ENCODE measurements at places on chromosomes 3 and 15. TPM values are rescaled to one million over a fixed set of nuclear protein-coding genes. Genes with fewer than 3 reads are reported as not detected.
A peak's percentile ranks its signal among the peaks of the same experiment; 100 is the strongest.

GRCh38 chr3:57598765-57599360 lies 1.7 kb upstream of the ARF4 start:
- H3K4me3 ChIP-seq, result no peak overlapping the region
- DNase-seq, result no peak
- H3K4me1 ChIP-seq, result peaks cover 28% of the 10 kb centered on the region
- H3K36me3 ChIP-seq, result no peaks in the 10 kb centered on the region
- H3K27ac ChIP-seq, result peak overlapping the region; percentile 99
- H3K27me3 ChIP-seq, result no peaks in the 10 kb centered on the region

GRCh38 chr3:17605032-17605431 lies 137.4 kb downstream of the TBC1D5 start:
- H3K36me3 ChIP-seq, result no peaks in the 10 kb centered on the region
- H3K4me3 ChIP-seq, result no peak overlapping the region
- no peaks in the 10 kb centered on the region for H3K27me3 ChIP-seq
- H3K27ac ChIP-seq, result no peak overlapping the region

SLC38A3 gene
- total RNA-seq, result not detected

- peaks cover 65% of the 10 kb centered on the region for H3K36me3 ChIP-seq
- no peak overlapping the region for H3K4me3 ChIP-seq
- H3K27ac ChIP-seq, result no peak overlapping the region
- H3K4me1 ChIP-seq, result peaks cover 7% of the 10 kb centered on the region
- no peaks in the 10 kb centered on the region for H3K27me3 ChIP-seq
- no peak for DNase-seq
Observed at GRCh38 chr3:152446495-152446894, 177.8 kb downstream of the MBNL1 start.

DNA sequence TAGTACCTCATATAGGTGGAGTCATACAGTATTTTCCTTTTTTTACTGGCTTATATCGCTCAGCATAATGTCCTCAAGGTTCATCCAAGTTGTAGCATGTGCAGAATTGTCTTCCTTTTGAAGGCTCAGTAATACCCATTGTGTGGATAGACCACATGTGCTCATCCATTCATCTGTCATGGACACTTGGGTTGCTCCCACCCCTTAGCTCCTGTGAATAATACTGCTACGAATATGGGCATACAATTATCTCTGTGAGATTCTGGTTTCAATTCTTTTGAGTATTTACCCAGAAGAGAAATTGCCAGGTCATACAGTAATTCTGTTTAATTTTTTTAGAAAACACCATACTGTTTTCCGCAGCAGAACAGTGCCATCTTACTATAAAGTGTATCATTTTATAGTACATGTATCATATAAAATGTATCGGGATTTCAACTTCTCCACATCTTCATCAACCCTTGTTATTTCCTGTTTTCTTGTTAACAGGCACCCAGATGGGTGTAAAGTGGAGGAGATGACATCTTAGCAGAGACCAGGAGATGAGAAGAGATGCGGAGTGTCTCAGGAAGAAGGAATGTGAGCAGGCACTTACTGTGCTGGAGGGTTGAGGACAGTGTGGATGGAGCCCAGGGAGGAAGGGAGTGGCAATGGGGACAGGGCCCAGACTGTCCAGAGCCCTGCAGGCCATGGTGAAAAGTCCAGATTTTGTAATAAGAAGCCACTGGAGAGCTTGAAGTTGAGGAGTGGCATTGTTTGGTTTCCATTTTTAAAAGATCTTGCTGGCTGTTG lies 27.0 kb upstream of the PRR23E start:
- no peak overlapping the region for H3K4me3 ChIP-seq
- no peak for DNase-seq
- H3K36me3 ChIP-seq, result no peaks in the 10 kb centered on the region
- H3K4me1 ChIP-seq, result no peaks in the 10 kb centered on the region
- no peaks in the 10 kb centered on the region for H3K27me3 ChIP-seq

LRRN1 gene
- 1.6 TPM for total RNA-seq

GRCh38 chr15:74956648-74957475 lies at the start of gene RPP25:
RPP25 (minus strand) TSS chr15:74956772; CDS start chr15:74956583, 189 bp downstream.
- peak; percentile 75 for DNase-seq
- H3K27me3 ChIP-seq, result peaks cover 30% of the 10 kb centered on the region
- no peak within 1 kb of the TSS for H3K27ac ChIP-seq
- H3K4me3 ChIP-seq, result peak within 1 kb of the TSS; percentile 26

PGBD4 gene
- 4.2 TPM for total RNA-seq

GLDN gene
- total RNA-seq, result not detected

DNA sequence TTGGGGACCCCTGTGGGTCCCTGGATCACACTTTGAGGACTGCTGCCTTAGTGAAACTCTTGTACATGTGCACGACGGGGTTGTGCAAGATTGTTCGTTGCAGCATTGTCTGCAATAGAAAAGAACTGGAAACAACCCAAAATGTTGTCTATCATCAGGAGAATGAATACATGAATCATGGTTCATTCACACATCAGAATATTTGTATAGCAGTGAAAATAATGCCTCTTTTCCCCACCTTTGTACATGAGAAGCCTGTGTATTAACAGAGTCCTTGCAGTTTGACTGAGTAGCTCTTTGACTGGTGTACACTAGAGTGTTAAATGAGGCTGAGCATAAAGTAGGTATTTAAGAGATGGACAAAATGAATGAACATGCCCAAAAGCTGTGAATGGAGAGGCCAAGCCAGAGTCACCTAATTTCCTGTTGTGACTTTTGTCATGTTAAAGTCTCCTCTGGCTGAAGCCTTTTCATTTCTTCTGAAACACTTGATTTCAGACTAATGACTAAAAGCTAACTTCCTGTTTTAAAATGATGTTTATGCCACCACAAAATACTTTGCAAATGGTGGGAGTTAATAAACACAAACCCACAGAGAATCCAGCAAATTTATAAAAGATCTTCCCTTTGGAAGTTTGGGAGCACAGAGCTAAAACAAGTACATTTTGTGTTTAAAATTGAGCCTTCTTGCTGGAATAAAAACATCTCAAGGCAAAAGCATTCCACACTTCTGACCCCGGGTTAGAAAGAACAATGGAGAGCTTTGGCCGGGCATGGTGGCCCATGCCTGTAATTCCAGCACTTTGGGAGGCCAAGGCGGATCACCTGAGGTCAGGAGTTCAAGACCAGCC lies 20.6 kb upstream of the USP3 start:
- no peak overlapping the region for H3K27ac ChIP-seq
- H3K4me1 ChIP-seq, result peaks cover 43% of the 10 kb centered on the region
- no peak for DNase-seq
- no peak overlapping the region for H3K4me3 ChIP-seq

DNA sequence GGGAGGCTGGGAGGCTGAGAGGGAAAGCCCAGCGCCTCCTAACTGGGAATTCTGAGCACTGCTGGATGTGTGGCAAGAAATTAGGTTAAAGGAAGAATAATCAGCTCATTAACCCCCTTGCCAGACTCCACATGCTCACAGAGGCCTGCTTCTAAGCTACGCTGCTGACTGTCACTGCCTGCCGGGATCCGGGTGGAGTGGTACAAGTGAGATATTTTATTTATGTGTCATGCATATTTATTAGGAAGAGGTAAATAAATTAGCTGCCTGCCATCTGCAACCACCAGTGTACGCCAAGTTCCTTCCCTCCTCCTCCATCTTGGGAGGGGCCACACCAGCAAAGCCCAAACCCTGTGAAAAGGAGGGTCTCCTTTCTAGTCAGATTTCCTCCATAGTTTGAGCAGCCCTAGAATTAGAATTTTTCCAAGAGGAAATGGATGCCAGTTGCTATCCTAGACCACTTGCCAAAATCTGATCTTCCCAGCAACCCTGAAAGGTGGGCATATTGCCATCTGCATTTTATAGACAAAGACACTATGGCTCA lies 43.5 kb upstream of the GRIP2 start:
- H3K4me3 ChIP-seq, result no peak overlapping the region
- H3K4me1 ChIP-seq, result no peaks in the 10 kb centered on the region
- H3K36me3 ChIP-seq, result no peaks in the 10 kb centered on the region
- H3K27me3 ChIP-seq, result no peaks in the 10 kb centered on the region
- no peak overlapping the region for H3K27ac ChIP-seq

PIGB gene
- 24.9 TPM for total RNA-seq

DNA sequence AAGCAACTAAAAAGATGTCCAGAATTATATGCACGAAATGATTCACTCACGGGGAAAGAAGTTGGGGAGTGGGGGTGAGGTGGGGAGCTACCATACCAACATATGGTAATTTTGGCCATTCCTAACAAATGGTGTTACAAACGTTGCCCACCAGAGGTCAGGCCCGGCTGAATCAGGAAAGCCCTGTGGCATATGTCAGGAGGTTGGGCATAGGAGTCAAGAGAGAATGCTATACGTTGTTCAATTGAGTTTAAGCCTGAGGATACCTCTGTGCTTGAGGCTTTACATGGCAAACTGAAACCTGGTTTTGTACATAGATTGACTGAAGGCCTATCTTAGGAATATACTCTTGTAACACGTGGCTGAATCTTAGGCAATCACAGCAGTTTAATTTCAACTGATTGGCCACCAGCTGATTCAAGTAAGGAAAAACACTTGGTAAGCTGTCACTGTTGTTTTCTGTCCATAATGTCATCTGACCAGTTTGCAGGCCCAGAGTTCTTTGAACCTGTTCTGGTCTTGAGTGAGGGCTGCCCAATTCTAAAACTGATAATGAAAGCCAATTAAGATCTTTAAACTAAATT lies 23.4 kb upstream of the SLC2A2 start:
- no peaks in the 10 kb centered on the region for H3K36me3 ChIP-seq
- no peak overlapping the region for H3K27ac ChIP-seq
- no peaks in the 10 kb centered on the region for H3K4me1 ChIP-seq

DNA sequence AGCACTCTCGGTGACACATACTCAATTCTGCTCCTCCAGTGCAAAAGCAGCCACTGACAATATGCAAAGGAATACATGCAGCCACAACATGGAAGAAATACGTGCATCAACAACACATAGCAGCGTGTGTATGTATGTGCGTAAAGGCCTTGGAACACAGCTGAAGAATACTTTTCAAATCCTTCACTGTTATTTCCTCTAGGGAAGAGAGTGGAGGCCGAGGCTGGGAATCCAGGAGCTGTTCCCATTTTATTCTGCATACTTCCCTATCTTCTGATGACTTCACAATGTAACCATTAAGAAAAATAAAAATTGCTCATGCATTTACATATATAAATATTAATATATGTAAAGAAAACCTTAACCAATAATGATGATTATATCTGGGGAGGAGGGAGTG lies 36.6 kb upstream of the MGLL start:
- no peak for DNase-seq
- no peaks in the 10 kb centered on the region for H3K27me3 ChIP-seq
- no peak overlapping the region for H3K4me3 ChIP-seq
- no peaks in the 10 kb centered on the region for H3K4me1 ChIP-seq
- H3K36me3 ChIP-seq, result no peaks in the 10 kb centered on the region

MOBP gene
- total RNA-seq, result not detected

SKOR1 gene
- total RNA-seq, result 2.0 TPM

DNA sequence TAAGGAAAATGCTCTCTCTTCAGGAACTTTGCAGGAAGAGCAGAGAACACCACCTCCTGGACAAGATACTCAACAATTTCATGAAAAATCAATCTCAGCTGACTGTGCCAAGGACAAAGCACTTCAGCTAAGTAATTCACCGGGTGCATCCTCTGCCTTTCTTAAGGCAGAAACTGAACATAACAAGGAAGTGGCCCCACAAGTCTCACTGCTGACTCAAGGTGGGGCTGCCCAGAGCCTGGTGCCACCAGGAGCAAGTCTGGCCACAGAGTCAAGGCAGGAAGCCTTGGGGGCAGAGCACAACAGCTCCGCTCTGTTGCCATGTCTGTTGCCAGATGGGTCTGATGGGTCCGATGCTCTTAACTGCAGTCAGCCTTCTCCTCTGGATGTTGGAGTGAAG lies 200.5 kb downstream of the AKAP13 start:
- H3K27me3 ChIP-seq, result no peaks in the 10 kb centered on the region
- H3K4me3 ChIP-seq, result peak overlapping the region; percentile 47
- peak; percentile 76 for DNase-seq

LRRC49 gene
- total RNA-seq, result 0.14 TPM

DNA sequence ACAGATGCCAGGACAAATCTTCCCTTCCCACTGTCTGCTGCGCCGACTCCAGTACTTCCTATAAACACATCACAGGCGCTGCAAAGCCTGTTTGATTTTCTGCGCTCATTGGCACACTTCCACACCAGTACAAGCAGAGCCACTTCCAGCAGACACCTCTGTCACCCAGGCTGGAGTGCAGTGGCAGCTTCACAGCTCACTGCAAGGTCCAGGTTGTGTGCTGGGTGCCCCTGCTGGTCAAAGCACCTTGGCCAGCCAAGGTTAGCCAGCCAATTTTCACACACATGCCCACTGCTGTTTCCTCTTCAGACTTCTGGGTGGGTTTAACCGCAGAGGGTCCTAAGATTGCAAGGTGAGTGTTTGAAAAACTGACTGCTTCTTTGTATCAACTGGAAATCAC lies 4.9 kb downstream of the CHDH start:
- H3K4me3 ChIP-seq, result no peak overlapping the region
- no peaks in the 10 kb centered on the region for H3K36me3 ChIP-seq
- H3K27me3 ChIP-seq, result peaks cover 7% of the 10 kb centered on the region
- DNase-seq, result no peak

ZDHHC23 gene
- 3.5 TPM for total RNA-seq

GRCh38 chr3:132784502-132785025 lies 62.4 kb upstream of the NPHP3 start:
- no peaks in the 10 kb centered on the region for H3K4me1 ChIP-seq
- no peak for DNase-seq
- no peaks in the 10 kb centered on the region for H3K27me3 ChIP-seq
- no peak overlapping the region for H3K27ac ChIP-seq

- H3K4me1 ChIP-seq, result no peaks in the 10 kb centered on the region
- H3K4me3 ChIP-seq, result no peak overlapping the region
- no peak overlapping the region for H3K27ac ChIP-seq
Observed at GRCh38 chr3:65479990-65480389, 558.7 kb downstream of the MAGI1 start.

DNA sequence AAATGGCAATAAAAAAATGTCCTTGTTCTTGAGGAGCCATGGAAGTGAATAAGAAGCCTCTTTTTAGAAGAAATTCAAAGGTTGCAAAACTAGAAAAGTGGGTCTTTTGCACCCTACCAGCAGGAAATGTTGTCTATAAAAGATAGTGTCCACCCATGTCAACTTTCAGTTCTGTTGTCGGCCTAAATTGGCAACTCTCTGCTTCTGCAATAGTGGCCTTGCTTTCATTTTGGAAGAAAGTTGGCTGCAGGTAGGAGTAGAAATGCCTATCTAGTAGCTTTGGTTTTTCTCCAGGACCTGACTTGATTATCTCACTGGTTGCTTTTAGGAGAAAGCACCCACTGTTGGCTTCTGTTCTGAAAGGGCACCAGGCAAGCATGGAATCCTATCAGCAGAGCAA lies 85.4 kb downstream of the TMEM108 start:
- H3K4me3 ChIP-seq, result no peak overlapping the region
- no peak overlapping the region for H3K27ac ChIP-seq

IREB2 gene
- 99.0 TPM for total RNA-seq

Data from natural killer cell (primary cell).